NCI-H1092 treated with DMSO at 0.1 percent for 48 hours (cell line): ENCODE measurements at places on chromosomes 16 and 17.

DNA sequence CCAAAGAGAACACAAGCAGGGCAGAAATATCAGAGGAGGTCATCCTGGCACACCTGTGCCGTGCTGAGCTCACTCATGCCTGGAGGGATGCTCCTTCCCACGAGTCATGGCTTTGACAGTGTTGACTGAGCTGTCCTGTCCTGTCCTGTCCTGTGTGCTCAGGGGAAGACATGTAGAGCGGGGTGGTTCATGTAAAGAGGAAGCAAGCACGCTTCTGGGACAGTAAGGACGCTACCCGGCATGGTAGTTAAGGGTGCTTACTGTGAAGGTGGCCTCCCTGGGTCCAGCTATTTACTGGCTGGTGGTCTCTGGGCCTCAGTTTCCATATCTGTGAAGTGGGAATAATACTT lies 398 bp downstream of the LGALS9 start:
- no peak for DNase-seq

DNA sequence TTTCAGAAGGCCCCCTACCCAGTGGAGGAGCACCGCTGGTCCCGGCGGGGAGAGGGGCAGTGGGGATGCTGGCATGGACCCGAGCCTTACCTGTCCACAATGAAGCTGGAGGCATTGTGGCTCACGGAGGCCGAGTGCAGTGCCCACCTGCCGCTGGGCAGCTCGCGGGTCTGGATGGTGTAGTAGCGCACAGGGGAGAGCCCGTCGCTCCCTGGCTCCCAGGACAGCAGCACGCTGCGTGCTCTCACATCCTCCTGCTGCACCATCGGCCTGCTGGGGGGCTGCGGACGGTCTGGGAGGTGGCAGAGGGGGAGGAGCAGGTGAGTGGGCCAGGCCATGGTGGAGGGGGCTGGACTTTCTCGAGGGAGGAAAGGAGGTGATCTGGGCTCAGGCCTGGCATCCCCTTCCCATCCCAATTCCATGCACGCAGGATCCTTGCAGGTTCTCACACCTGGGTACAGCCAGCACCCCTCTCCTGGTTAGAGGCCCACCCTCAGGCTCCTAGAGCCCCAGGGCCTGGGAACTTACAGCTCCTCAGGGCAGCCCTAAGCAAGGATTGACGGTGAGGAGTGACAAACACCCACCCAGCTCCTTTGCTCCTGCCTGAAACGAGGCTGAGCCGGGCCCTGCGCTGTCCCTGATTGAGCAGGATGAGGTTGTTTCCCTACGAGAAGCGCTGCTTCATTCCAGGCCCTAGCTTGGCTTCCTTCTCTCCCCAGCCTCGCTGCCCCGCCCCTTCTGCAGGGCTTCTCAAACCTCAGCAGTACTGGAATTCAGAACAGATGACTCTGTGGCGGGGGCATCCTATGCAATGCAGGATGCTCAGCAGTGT lies 76.2 kb upstream of the CDC42EP4 start:
- DNase-seq: no peak

GRCh38 chr16:56400458-56400857 lies 24.9 kb downstream of the AMFR start:
- DNase-seq: no peak

- DNase-seq: peak; percentile 14
These were observed 664 bp upstream of the NKD1 start for GRCh38 chr16:50547340-50548124.

DNA sequence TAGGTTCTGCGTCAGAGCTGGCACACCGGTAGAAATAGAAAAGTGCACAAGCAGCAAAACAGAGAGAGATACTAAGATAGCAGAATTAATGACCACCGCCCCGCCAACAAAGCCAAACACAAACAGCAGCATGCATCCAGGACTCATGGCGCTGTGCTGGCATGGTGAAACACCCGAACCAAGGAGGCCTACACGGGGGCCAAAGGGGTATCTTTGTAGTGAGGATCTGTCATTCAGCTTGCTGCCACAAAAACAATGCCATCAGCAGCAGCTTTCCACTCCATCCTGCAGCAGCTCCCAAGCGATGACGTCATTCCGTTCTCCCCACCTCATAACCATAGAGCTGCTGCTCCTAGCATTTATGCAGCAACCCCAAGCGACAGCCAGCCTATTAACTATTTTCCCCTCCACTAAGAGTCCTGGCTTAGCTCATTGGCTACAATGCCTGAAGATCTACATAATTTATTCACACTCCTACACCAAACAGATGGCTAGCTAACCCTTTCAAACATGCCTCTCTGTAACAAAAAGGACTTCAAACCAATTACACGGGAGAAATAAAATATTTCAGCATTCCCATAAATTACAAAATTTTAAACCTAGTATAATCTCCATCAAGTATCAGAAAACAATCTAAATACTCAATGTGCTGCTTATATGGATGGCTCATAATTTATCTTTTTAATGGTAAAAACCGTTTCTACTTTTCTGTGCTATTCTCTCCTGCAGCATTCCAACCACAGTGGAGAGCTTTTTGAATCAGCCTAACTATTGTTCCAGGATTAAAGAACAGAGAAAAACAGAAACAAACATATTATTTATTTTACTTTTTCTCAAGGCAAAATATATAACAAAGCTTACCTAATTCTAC lies 73.9 kb downstream of the SPAG9 start:
- peak; percentile 82 for DNase-seq

DNA sequence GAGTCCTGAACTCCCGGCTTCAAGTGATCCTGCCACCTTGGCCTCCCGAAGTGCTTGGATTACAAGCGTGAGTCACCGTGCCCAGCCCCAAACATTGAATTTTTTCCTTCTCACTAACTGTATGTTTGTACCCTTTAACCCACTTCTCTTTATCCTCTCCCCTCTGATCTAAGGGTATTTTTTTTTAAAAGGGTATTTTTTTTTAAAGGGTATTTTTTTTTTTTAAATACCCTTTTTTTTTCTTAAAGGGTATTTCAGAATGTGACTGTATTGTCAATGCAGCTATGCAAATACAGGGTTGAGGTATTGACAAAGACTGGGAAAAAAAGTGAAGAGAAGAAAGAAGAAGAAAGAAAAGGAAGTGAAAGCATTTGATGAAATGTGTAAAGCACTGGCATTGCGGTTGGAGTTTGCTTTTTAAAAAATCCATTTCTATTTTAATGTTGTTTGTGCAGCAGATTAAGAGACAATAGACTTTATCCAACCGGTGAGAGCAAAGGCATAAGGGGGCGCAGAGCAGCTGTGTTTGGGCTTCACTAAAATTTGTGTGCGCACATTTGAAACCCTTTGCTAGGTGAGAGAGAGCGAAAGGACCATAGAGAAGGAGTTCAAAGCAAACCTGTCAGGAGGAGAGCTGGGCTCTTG lies 42.4 kb downstream of the SYT17 start:
- DNase-seq: peak; percentile 77

GRCh38 chr16:86522634-86523033 lies 12.3 kb downstream of the FOXF1 start:
- DNase-seq: no peak

GRCh38 chr16:86995456-86995855 lies 321.7 kb downstream of the C16orf95 start:
- DNase-seq: no peak

DNA sequence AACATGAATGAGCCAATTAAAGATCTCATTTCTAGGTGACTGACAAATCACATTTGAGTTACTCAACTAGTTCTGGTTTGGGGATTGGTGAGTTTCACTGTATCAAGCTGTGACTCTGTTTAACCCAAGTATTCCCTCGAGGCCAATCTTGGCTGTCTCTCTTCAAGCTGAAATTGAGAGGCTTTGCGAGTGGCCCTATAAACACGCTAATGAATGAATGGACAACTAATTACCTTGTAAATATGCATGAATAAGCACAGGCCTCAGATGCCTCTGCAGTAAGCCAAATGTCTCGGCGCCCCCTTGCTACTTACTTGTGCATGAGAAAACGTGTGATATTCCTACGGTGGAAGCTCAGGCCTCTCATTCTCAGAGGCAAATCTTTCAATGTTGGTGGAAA lies 450.3 kb upstream of the PSMD7 start:
- DNase-seq: peak; percentile 24

DNA sequence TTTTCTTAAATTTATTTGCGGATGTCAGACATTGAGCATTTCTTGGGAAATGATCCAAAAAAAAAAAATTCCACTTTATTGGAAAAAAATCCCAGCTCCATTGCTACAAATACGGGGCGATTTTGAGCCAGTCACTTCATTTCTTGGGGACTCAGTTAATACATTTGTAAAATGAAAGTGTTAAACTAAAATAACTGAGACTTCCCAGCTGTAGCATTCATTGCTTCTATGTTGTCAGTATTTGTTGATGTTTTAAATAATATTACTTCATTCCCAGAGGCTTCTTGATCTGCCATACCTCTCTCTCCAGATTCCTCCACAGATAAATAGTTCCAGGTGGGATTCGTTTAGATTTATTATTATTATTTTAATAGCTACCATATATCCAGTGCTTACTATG lies 77.1 kb upstream of the HS3ST3A1 start:
- DNase-seq: no peak

DNA sequence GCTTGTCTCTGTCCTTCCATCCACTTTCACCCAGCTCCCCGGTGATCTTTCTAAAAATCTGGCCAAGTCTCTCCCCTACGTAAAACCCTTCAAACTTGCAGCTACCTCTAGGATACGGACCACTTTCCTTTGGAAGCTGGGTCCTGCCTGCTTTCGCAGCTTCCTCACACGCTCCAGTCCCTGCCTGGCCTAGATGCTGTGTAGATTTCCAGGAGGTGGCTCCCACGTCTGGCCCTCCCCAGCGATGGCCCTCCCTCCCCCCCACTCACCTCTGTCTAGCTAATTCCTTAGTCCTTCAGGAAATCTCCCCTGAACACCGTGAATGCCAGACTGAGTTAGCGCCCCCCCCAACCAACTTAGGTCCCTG lies 579 bp upstream of the LRRC59 start:
- no peak for DNase-seq

- DNase-seq: no peak
These were observed 101.1 kb downstream of the FOXL1 start for GRCh38 chr16:86679490-86679889.

- DNase-seq: no peak
These were observed 3.2 kb downstream of the SLC22A31 start for GRCh38 chr16:89197033-89197632.

- no peak for DNase-seq
These were observed 1.4 kb downstream of the CHMP6 start for GRCh38 chr17:80992948-80993624.

DNA sequence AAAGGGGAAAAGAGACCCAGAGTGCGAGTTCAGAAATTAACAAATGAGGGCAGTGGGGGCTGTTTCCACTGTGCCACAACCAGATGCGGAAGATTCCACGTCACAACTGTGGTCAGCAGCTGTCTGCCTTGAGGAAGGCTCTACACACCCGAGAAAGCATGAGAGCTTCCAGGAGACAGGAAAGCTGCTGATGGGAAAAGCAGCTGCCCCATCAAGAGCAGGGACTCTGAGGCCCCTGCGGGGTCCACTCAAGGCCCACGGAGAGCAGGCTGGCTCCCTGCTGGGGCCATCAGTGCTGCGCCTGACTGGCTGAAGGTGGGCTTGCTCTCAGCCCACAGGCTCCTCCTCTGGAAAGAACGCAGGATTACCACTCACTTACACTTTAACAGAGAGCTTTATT lies 14.8 kb upstream of the TRAP1 start:
- no peak for DNase-seq

DNA sequence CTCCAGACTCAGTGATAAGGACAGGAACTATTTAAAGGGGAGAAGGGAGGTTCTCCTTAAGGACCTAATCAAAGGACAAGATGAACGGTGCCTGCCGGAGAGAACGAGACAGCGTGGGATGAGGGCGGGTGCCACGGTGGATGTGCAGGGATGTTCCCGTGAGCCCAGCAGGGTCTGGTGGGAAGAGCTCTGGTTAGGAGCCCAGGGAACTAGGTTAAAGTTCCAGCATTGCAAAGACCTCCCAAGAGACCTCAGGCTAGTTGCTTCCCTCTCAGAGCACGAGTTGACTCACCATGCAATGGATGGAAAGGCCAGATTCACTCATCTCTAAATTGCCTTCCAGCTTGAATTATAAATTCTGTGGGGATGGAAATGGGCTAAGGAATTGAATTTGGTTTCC lies 14.7 kb downstream of the CCR7 start:
- no peak for DNase-seq

DNA sequence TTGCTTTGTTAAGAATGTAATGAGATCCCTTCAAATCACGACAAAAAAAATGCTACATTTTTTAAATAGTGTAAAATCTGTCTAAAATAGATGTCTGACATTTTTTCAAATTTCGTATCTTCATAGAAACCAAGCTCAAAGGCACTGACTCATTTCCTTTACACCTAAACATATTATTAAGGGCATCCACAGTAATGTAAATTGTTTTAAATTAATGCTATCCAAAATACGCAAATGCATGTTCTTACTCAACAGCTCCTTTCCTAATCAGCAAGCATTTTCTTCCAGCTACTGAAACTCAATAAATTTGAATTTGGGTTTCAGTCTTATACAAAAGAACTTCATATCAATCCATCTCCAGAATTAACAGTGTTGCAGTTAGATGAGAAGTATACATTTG lies 4.3 kb downstream of the C16orf87 start:
- no peak for DNase-seq

- DNase-seq: peak; percentile 57
These were observed 256.4 kb upstream of the IRX3 start for GRCh38 chr16:54542805-54543505.
